ENCODE measurements at places on chromosomes 7 and 10. TPM values are rescaled to one million over a fixed set of nuclear protein-coding genes. Genes with fewer than 3 reads are reported as not detected.
A peak's percentile ranks its signal among the peaks of the same experiment; 100 is the strongest.

The MMD2 gene
- not detected for total RNA-seq

DNA sequence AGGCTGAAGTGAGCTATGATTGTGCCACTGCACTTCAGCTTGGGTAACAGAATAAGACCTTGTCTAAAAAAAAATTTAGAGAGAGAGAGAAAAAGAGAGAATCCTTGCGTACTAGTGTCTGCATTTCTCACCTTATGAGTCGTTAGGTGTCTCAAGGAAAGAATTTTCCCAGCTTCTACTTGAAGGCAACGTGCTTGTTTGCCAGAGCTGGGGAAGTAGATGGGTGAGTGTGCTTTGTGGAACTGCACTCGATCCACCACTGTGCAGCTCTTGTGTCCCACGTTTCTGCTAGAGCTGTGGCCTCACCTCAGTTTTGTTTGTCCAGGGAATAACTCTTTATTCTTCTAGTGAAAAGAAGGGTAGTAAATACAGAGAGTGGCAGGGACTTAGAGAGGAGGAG, 38.9 kb downstream of the HDAC9 start:
- no peak for DNase-seq
- H3K4me3 ChIP-seq = no peak overlapping the region
- no peaks in the 10 kb centered on the region for H3K27me3 ChIP-seq
- H3K36me3 ChIP-seq = no peaks in the 10 kb centered on the region

The SPDYE17 gene
- total RNA-seq = not detected

The CTAGE4 gene
- 0.69 TPM for total RNA-seq

- peak overlapping the region; percentile 64 for H3K27ac ChIP-seq
- H3K4me1 ChIP-seq = peaks cover 7% of the 10 kb centered on the region
- DNase-seq = peak; percentile 44
- peak overlapping the region; percentile 71 for H3K4me3 ChIP-seq
- H3K36me3 ChIP-seq = no peaks in the 10 kb centered on the region
These were observed 171.1 kb downstream of the FAM107B start for GRCh38 chr10:14603534-14604102.

The TRIM74 gene
- 1.4 TPM for total RNA-seq

The MSS51 gene
- total RNA-seq = 1.3 TPM

GRCh38 chr7:20193873-20194272, 23.3 kb downstream of the MACC1 start:
- DNase-seq = no peak
- no peaks in the 10 kb centered on the region for H3K36me3 ChIP-seq
- H3K4me3 ChIP-seq = no peak overlapping the region
- H3K4me1 ChIP-seq = peaks cover 13% of the 10 kb centered on the region
- no peaks in the 10 kb centered on the region for H3K27me3 ChIP-seq

The GPR22 gene
- total RNA-seq = not detected

- H3K4me3 ChIP-seq = no peak overlapping the region
- no peaks in the 10 kb centered on the region for H3K27me3 ChIP-seq
- H3K4me1 ChIP-seq = peaks cover 3% of the 10 kb centered on the region
- no peak for DNase-seq
- H3K27ac ChIP-seq = no peak overlapping the region
- no peaks in the 10 kb centered on the region for H3K36me3 ChIP-seq
These were observed 61.0 kb downstream of the PDGFA start for GRCh38 chr7:458511-459245.

DNA sequence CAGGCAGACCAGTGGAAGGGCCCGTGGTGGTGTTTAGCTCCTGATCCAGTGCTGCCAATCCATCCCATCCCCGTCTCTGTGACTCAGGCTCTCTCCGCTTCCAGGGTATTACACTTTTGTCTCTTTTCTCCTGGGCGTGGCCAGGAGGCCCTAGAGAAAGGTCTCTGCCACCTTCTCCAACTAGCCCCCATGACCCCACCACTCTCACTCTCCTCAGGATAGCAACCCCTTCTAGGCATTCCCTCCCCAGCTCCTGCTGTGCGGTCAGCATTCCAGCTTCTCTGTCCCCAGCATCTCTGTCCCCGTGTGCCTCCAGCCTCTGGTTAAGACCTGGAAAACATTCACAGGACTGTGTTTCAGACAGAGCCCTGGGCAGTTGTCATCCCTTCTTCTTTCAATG, 36.2 kb upstream of the R3HCC1L start:
- no peaks in the 10 kb centered on the region for H3K4me1 ChIP-seq
- no peaks in the 10 kb centered on the region for H3K27me3 ChIP-seq
- DNase-seq = no peak
- H3K27ac ChIP-seq = no peak overlapping the region
- no peak overlapping the region for H3K4me3 ChIP-seq

The SLC16A12 gene
- 17.3 TPM for total RNA-seq

- H3K36me3 ChIP-seq = no peaks in the 10 kb centered on the region
- no peaks in the 10 kb centered on the region for H3K4me1 ChIP-seq
- no peaks in the 10 kb centered on the region for H3K27me3 ChIP-seq
- no peak overlapping the region for H3K4me3 ChIP-seq
- no peak overlapping the region for H3K27ac ChIP-seq
These were observed 103.1 kb downstream of the ZNF467 start for GRCh38 chr7:149670288-149670687.

The RBM28 gene
- total RNA-seq = 15.8 TPM

- H3K27ac ChIP-seq = no peak overlapping the region
- no peaks in the 10 kb centered on the region for H3K27me3 ChIP-seq
- no peak overlapping the region for H3K4me3 ChIP-seq
- no peaks in the 10 kb centered on the region for H3K36me3 ChIP-seq
These were observed 29.8 kb downstream of the ZMIZ1 start for GRCh38 chr10:79098596-79099015.

The UBE2H gene
- total RNA-seq = 74.1 TPM

GRCh38 chr7:5769571-5769970, 11.9 kb downstream of the RNF216 start:
- no peak for DNase-seq
- H3K4me3 ChIP-seq = no peak overlapping the region
- no peaks in the 10 kb centered on the region for H3K27me3 ChIP-seq
- peaks cover 6% of the 10 kb centered on the region for H3K4me1 ChIP-seq
- no peak overlapping the region for H3K27ac ChIP-seq

The SLC26A4 gene
- 0.32 TPM for total RNA-seq

DNA sequence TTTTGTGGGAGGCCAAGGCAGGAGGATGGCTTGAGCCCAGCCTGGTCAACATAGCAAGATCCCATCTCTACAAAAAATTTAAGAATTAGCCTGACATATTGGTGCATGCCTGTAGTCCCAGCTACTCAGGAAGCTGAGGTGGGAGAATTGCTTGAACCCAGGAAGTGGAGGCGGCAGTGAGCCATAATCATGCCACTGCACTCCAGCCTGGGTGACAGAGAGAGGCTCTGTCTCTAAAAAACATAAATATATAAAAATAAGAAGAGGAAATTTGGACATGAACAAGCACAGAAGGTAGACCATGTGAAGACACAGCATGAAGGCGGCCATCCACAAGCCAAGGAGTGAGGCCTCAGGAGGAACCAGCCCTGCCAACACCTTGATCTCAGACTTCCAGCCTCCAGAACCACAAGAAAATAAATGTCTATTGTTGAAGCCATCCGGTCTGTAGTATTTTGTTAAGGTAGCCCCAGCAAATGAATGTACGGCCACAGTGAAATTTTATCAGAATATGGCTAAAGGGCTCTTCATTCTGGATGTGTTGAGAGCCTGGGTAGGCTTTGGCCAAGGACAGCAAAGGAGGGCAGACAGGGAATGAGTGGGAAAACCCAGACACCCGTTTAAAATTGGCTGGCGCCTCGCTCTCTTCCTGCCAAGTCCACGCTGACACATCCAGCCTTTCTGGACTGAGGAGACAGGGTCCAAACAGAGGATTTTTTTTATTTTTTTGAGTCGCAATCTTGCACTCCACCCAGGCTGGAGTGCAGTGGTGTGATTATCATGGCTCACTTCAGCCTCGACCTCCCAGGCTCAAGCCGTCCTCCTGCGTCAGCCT, 12.9 kb upstream of the GRID2IP start:
- H3K27ac ChIP-seq = no peak overlapping the region
- H3K4me3 ChIP-seq = no peak overlapping the region
- H3K36me3 ChIP-seq = no peaks in the 10 kb centered on the region
- DNase-seq = no peak
- H3K4me1 ChIP-seq = no peaks in the 10 kb centered on the region

The CLIP2 gene
- 14.7 TPM for total RNA-seq

DNA sequence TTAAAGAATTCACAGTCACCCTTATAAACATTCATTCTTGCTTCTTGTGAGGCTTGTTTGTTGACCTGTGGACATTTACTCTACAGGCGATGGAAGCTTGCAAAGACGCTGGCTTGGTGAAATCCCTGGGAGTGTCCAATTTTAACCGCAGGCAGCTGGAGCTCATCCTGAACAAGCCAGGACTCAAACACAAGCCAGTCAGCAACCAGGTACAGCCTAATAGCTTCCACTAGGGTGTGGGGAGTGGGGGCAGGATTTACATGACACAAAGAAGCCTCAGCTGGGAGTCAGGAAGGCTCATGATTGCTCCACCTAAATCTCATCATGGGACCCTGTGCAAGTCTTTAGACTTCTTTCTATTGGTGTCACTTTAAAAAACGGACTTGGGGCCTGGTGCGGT, 29.0 kb downstream of the AKR1D1 start:
- H3K4me3 ChIP-seq = no peak overlapping the region
- no peaks in the 10 kb centered on the region for H3K4me1 ChIP-seq
- no peaks in the 10 kb centered on the region for H3K27me3 ChIP-seq
- no peak overlapping the region for H3K27ac ChIP-seq
- no peaks in the 10 kb centered on the region for H3K36me3 ChIP-seq

DNA sequence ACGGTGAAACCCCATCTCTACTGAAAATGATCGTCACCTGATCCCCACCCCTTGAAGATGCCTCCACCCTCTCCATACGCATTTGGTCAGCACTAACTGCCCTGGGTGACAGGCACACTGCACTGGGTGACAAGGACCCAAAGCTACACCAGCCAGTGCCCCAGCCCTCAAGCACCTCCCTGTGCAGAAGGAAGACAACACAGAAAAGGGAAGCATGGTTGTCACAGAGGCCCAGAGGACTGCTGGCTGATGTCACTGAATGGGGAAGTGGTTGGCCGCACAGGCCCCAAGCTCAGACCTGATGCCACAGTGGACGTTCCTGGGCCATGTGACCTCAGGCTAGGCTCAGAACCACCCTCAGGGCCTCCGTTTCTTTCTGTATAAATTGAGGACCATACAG, 4.2 kb upstream of the PILRA start:
- no peaks in the 10 kb centered on the region for H3K4me1 ChIP-seq
- no peak overlapping the region for H3K4me3 ChIP-seq

DNA sequence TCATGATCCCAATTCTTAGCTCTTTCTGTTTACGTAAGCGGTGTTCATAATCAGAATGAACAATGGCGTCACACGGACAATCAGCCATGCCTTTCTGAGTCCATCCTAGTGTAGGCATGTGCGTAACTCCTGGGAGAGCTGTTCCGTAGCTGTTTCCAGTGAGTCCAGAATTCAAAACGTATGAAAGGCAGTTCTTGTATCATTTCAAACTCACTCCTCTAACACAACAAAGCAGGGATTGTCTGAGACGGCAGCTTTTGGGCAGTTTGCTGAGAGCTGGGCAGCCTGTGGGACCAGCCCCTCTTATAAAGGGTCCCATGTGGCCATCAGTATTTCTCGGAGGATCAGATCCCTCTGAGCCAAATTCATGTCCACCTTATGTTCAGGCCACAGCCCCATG, 43.4 kb downstream of the PSPH start:
- no peak overlapping the region for H3K4me3 ChIP-seq
- DNase-seq = no peak
- no peak overlapping the region for H3K27ac ChIP-seq
- no peaks in the 10 kb centered on the region for H3K36me3 ChIP-seq
- no peaks in the 10 kb centered on the region for H3K27me3 ChIP-seq

- H3K36me3 ChIP-seq = no peaks in the 10 kb centered on the region
- H3K27me3 ChIP-seq = no peaks in the 10 kb centered on the region
- no peaks in the 10 kb centered on the region for H3K4me1 ChIP-seq
- no peak for DNase-seq
- H3K4me3 ChIP-seq = no peak overlapping the region
These were observed 122.2 kb upstream of the AMPH start for GRCh38 chr7:38753347-38753746.

The STK31 gene
- 0.81 TPM for total RNA-seq

DNA sequence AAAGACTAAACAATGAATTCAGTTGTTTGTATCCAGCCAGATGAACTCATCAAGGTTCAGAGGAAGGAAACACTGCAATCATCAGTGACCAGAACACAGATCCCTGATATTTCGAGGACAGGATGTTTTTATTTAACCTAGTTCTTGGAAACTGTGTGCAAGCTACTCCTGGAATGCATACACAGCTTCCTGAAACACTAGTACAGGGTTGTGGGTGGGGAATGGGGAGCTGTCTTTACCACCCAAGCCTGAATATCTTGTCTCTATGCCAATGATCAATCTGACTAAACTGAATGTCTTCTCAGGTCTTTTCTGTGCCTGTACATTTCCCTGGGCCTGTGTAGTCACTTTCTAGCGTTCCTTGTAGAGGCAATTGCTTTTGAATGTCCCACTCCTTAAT, 374.6 kb downstream of the CALN1 start:
- H3K36me3 ChIP-seq = no peaks in the 10 kb centered on the region
- no peak overlapping the region for H3K4me3 ChIP-seq
- no peak for DNase-seq
- no peaks in the 10 kb centered on the region for H3K4me1 ChIP-seq
- no peaks in the 10 kb centered on the region for H3K27me3 ChIP-seq

- no peaks in the 10 kb centered on the region for H3K27me3 ChIP-seq
- H3K36me3 ChIP-seq = no peaks in the 10 kb centered on the region
- no peak overlapping the region for H3K4me3 ChIP-seq
- no peak for DNase-seq
- H3K4me1 ChIP-seq = no peaks in the 10 kb centered on the region
- H3K27ac ChIP-seq = no peak overlapping the region
These were observed 29.7 kb downstream of the ABCC2 start for GRCh38 chr10:99812177-99812576.

DNA sequence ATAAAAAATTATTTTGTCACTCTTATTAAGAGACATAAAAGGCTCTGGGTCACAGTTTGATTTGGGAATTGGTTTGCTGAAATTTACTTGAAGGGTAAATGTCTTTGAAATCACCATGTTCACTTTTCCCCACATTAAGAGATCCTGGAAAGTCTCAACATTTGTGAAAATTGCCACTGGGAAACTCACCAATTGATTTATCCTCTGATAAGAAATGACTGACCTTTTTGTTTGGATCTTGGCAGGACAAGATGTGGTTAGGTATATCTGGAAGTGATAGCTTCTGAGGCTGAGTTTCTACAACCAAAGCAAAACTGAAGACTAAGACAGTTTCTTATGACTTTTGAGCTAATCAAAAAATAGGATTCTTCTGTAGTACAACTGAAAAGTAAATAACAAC, 107.1 kb upstream of the TMEM106B start:
- H3K4me3 ChIP-seq = no peak overlapping the region
- no peaks in the 10 kb centered on the region for H3K4me1 ChIP-seq
- no peaks in the 10 kb centered on the region for H3K36me3 ChIP-seq
- no peak for DNase-seq

The ZNF467 gene
- 9.1 TPM for total RNA-seq

The KCNH2 gene
- 2.3 TPM for total RNA-seq

The DYDC1 gene
- total RNA-seq = not detected

The GOLGA7B gene
- 5.9 TPM for total RNA-seq

The SEMA3A gene
- total RNA-seq = 0.52 TPM

- H3K4me3 ChIP-seq = no peak overlapping the region
- no peaks in the 10 kb centered on the region for H3K27me3 ChIP-seq
- no peak for DNase-seq
- peaks cover 24% of the 10 kb centered on the region for H3K4me1 ChIP-seq
- no peak overlapping the region for H3K27ac ChIP-seq
These were observed 36.2 kb downstream of the CCDC6 start for GRCh38 chr10:59870152-59870551.

Measured in pancreas (tissue), 10 donors.